NCI-H1694 (cell line): ENCODE measurements at places on chromosomes 4 and X.

- DNase-seq = no peak
These were observed 86.3 kb downstream of the ZNF827 start for GRCh38 chr4:145852256-145852839.

DNA sequence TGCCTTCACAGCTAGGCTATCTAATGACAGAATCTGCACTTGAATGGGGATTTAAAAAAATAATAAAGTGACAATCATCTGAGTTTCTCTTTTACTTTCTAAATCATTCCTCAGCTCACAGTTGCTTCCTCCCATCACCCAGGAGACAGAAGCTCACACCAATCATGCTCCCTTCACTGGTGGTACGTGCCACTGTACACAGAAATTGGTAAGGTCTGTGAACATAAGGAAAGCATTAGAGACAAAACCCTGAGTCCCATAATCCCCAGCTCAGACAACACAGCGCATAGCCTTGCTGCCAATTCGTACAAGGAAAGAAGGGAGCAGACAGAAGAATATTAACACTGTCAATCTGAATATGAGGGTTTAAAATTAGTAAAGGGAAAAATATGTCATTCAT, 133.1 kb downstream of the IDS start:
- no peak for DNase-seq

- no peak for DNase-seq
These were observed 182.7 kb downstream of the PABPC4L start for GRCh38 chr4:134018846-134019245.

GRCh38 chr4:101667348-101667747, 123.2 kb upstream of the BANK1 start:
- DNase-seq = no peak

- DNase-seq = no peak
These were observed 566 bp downstream of the LARP7 start for GRCh38 chr4:112637552-112637866.

DNA sequence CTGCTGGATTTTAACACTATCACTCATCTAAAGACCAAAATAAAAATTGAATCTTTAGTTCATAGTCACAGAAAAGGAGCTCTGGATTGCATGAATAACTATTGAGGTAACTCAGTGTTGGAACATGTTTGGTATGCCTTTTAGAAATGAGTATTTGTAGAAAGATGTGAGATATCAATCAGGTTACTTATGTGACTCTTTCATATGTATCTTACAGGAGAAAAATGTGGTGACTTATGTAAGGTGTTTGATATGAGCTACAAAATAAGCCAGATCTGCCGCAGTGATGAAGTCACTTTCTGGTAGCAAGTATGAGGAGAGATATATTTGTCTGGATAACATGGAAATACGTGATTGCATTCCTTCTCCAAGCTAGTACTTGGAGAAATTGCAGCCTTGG, 1653.3 kb upstream of the PCDH7 start:
- DNase-seq = no peak

DNA sequence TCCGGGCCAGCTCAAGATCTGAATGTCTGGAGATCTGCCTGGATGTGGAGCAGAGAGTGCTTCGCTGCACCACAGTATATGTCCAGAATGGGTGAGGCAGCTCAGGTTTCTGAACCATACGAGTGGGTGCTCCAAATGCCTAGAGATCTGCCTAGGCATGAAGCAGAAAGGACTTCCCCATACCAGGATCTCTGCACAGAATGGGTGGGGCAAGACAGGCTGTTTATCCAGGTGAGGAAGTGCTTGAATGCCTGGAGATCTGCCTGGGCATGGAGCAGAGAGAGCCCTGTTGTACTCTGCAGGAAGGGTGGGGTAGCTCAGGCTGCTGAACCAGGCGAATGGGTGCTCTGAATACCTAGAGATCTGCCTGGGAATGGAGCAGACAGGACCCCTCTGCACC, 45.4 kb upstream of the MAGEC2 start:
- no peak for DNase-seq

- DNase-seq = no peak
These were observed 43.6 kb downstream of the TSC22D3 start for GRCh38 chrX:107731831-107732502.

DNA sequence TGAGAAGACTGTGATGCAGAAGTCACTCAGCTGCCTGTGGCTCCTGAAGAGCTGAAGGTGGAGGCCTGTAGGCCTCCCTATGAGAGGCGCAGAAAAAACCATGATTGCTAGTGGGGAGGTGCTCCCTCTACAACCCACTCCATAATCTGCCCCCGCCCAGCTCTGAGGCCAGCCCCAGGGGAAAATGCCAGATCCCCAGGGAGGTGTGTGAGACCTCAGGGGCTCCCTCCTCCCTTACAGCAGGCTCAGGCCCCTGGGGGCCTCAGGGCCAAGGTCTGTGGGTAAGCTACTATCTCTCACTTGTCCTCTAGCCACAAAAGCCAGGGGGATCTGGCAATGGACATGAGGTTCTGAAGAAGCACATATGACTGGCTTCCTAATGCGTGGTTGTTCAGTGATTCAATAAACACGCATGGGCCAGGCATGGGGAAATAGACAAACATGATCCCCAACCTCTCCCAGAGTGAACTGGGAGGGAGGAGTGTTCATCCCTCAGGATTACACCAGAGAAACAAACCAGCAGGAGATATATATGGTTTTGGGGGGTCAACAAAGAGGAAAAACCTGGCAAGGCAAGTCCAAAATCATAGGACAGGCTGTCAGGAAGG, 51.0 kb upstream of the MTM1 start:
- DNase-seq = no peak

- no peak for DNase-seq
These were observed 7.7 kb upstream of the GABRE start for GRCh38 chrX:151982222-151982621.

DNA sequence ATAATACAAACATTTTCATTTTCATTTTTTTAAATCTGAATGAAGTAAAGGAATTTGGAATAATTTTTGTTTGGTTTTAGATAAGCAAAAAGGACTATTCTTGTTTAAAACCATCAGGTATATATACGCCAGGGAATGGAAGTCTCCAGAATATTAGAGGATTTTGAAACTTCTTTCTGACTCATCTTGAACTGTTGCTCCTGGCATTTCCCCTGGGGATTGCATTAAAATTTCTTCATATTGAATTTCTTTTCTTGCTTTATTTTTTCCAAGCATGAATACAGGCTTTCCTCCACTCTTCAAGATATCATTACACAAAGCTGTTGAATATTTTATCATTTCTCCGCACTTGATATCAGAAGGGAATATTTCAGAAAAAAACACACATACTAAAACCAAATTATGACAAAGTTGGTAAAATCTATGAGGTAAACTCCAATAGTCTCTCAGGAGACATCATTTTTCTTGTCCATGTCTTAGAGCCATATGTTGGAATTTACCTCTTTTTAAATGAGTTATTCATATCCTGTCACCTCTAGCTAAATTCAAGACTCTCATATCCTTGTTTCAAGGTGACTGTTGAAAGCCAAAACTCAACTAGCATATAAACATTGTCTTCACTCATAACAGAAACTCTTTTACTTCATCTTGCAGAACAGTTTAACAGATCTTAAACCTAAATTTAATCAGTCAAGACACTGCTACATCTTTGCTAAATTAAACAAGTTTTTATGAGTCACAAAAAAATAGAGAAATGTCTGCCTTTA, 20.7 kb upstream of the CSN1S1 start:
- DNase-seq = no peak

DNA sequence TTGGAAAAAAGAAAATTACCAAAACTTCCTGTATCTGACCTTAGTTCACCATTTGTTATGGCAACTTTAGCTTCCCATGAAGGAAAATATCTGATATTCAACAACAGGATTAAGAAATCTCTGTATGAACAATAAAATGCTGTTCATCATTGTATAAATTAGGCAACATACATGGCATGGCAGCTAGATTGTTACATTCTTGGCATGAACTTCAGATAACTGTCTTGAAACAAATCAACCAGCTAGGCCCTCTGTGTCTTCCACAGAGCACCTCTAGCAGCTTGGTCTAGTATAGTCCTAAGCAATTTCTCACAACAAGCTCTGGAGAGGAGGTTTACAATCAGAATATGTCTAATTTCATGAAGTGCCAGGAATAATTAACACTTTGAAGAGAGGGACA, 105.4 kb upstream of the PCDH7 start:
- DNase-seq = no peak

DNA sequence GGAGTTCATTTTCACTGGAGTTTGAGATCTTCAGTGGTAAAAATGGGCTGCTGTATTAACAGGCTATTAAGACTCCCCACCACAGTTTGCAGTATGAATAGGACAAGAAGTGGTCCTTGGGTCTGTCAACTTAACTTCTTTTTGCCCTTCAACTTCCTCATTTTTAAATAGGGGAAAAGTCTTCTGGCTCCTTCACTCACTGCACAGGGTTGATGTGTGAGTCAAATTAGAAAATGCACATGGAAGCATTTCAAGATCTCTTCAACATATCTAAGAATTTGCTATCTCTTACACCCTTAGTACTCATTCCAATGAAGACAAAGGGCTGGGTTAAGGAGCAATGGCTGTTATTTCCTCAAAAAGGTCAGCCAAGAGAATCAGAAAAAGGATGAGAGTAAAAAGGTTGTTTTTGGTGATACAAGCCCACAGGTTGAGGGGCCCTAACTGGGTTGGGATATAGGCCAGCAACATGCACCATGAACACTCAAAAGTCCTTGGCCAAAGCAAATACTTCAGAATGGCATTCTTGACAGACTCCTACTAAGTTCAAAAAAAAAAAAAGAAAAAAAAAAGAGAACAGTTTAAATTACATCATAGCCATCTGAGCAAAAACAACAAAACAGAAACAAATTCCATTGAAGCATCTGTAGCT, 13.4 kb downstream of the PDE5A start:
- DNase-seq = no peak

DNA sequence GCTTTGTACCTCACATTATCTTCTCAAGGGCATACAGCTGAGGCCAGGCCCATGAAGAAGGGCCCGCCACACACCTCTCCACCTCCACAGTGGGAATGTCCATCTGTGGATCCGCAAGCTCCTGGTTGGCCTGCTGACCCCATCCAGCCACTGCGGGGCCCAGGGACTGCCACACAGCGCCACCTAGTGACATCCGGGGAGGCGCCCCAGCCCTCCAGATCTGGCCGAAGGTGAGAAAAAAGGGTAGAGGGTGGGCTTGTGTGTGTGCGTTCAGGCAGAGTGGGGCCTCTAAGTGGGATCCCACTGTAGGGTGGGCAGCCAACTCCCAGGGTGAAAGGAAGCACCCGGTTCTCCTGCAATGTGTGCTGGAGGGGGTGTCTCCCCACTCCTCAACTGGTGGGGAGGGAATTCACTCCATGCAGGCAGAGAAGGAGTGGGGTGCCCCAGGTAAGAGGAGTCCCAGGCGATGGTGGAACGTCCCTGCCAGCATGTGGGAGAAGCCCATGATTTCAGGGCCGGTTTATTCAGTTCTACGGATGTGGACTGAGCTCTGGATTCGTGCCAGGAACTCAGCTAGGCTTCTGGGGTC, 117.3 kb downstream of the ENPP6 start:
- DNase-seq = no peak

GRCh38 chrX:1222531-1223241, 10.2 kb upstream of the CRLF2 start:
- DNase-seq = no peak

GRCh38 chrX:20452487-20452886, 185.8 kb upstream of the RPS6KA3 start:
- no peak for DNase-seq

DNA sequence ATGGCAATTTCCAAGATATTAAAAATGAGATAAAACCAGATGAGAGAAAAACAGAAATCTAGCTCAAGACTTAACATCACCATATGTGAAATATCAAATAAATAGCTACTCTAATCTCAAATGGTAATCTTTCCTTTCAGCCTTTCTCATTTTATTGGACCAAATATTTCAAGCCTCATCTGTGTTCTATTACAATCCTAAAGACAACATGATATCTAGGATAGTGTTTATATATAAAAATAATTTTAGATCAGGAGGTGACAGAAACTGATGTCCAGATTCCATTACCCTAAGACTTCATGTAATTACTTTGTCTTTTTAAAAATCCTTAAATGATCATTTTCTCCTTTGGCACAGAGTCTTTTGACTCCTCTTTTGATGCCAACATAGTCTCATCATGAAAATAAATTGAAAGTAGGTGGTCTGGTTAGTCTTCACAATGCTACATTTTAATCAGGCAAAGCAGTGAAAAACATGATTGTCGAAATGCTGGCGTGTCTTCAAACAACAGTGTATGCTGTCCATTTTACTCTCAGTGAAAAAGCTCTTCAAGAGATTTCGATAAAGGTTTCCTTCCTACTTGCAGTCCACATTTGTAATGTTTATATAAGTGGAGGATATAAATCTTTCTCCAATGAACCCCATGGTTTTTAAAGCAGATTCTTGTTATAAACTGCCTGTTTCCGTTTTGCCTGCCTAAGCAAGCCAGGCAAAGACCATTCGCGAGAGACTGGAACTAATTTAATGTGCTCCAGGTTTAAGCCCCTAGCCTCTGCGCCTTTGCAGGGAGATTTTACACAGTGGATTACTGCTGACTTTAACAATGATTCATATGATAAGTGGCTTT, 169.8 kb downstream of the SCFD2 start:
- no peak for DNase-seq

- DNase-seq = no peak
These were observed 22.9 kb downstream of the FHL1 start for GRCh38 chrX:136170139-136170800.

GRCh38 chrX:97847885-97848679, 964.4 kb downstream of the RPA4 start:
- no peak for DNase-seq

GRCh38 chrX:54157561-54157960, 25.5 kb downstream of the FAM120C start:
- DNase-seq = no peak

GRCh38 chr4:147840838-147841738, 109.2 kb downstream of the ARHGAP10 start:
- no peak for DNase-seq

GRCh38 chr4:7352486-7352885, 82.2 kb downstream of the PSAPL1 start:
- DNase-seq = no peak
